NCI-H345 (cell line): ENCODE measurements at places on chromosomes 7 and 10.
A peak's percentile ranks its signal among the peaks of the same experiment; 100 is the strongest.

DNA sequence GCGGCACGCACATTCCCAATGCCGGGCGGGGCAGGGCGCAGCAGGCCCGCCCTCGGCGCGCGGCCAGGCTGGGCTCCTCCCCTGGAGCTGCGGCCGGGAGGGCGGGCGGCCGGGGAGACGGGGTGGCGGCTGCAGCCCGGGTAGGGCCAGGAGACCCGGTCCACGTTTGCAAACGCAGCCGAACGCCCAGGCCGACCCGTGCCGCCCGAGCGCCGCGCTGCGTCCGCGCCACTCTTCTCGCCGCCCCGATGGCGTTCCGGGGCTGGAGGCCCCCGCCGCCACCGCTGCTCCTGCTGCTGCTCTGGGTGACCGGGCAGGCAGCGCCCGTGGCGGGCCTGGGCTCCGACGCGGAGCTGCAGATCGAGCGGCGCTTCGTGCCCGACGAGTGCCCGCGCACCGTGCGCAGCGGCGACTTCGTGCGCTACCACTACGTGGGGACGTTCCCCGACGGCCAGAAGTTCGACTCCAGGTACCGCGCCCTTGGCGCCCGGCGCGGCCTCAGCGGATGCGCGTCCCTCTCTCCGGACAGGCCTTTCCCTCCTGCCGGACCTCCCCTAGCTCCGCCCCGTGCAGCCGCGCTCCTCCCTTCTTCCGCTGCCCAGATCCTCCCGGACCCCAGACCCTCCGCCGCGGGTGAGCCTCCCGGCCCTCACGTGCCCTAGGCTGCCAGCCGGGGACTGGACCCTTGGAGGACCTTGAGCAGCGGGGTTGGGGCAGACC, at the start of gene FKBP9:
TSS of gene FKBP9 (plus strand) at position 115 of the 720 bp plus-strand sequence. CDS start at position 249, 134 bp downstream.
- peak; percentile 80 for DNase-seq

- no peak for DNase-seq
Observed at GRCh38 chr7:46318276-46318675, 397.2 kb upstream of the IGFBP3 start.

DNA sequence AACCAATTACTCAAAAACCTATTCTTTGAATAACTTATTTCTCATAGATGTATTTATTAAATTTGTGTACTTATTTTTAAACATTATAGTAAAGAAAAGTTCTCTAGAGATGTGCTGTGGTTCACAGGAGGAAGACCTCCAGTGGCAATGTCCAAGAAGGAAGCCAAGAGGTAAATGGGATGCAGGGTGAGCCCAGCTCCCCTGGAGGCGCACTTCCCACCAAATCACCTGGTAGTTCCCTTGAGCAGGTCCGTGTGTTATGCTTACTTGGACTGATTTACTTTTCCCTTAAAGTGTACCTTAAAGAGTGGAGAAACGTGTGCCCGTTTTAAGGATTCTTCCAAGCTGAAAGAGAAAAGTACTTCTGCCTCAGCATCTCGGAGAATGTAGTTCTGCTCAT, 55.3 kb downstream of the PAXIP1 start:
- no peak for DNase-seq

DNA sequence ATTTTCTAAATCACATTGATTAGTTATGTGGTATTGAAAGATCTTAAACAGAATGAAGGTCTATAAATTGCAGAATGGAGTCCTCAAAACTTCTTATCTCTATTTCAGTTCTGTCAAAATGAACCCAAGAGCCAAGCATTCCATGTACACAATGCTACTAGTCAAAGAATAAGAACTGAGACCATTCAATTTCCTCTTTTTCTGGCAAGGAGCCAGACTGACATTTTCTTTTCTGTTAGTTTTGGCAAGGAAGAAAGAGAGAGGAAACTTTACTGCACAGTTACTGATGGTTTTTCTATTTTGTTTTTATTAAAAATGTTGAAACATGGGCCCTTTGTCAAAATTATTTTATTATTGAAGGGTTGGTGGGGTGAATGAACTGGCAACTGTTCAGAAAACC, 181.8 kb upstream of the FERD3L start:
- DNase-seq = no peak

- DNase-seq = no peak
Observed at GRCh38 chr7:39750253-39751077, 127.1 kb downstream of the RALA start.

DNA sequence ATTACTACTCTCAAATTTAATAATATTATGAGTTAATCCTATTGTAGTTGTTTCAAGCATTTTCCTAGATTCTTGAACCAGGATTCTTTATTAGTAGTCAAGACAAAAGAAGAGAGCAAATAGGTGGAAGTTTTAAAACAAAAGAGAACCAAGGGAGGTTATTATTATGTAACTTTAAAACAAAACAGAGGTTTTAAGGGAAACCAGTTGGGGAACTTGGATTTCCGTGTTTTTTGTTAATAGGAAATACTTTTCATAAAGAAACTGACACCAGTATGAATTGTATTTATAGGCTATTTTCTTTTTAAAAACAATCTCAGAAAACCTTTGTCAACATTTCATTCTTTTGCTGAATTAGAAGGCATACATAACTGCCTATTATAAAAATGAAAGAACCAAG, 183.9 kb downstream of the WNT2 start:
- DNase-seq = no peak

DNA sequence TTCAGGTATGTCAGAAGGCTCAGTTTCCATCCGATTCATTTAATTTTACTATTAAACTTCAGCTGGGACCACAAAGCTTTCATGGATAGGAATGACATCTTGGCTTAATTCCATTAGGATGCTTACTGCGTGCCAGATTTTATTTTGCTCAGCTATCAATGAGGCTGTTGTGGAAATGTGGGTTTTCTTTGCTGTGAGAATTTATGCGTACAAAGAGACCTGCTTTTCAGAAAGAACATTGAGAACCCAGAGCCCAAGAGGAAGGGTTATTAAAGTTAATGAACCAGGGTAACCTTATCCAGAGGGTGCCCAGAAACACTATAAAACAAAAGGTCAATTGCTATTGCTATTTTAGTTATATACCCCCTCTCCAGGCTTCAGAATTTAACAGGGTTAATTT, 98.3 kb downstream of the MKLN1 start:
- DNase-seq = no peak

DNA sequence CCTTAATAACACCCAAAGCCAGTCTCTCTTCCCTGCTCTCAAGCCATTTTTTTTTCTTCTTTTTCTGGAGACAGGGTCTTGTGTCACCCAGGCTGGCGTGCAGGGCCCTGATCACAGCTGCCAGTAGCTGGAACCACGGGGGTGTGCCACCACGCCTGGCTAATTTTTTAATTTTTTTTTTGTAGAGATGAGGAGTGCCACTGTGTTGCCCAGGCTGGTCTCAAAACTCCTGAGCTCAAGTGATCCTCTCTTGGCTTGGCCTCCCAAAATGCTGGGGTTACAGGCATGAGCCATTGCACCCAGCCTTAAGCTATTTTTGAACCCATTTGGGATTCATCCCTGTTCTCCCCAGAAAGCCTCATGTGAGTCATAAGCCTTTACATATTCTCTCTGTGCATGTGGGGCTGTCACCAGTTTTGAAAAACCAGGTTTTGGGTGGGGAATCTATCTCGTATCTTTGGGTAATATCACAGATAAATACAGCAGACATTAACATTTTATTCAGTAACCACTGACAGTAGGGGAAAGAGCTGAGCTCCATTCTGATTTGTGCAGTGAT, 15.5 kb downstream of the ZNF487 start:
- DNase-seq = no peak

GRCh38 chr10:68135922-68136792, 26.9 kb downstream of the MYPN start:
- DNase-seq = no peak

DNA sequence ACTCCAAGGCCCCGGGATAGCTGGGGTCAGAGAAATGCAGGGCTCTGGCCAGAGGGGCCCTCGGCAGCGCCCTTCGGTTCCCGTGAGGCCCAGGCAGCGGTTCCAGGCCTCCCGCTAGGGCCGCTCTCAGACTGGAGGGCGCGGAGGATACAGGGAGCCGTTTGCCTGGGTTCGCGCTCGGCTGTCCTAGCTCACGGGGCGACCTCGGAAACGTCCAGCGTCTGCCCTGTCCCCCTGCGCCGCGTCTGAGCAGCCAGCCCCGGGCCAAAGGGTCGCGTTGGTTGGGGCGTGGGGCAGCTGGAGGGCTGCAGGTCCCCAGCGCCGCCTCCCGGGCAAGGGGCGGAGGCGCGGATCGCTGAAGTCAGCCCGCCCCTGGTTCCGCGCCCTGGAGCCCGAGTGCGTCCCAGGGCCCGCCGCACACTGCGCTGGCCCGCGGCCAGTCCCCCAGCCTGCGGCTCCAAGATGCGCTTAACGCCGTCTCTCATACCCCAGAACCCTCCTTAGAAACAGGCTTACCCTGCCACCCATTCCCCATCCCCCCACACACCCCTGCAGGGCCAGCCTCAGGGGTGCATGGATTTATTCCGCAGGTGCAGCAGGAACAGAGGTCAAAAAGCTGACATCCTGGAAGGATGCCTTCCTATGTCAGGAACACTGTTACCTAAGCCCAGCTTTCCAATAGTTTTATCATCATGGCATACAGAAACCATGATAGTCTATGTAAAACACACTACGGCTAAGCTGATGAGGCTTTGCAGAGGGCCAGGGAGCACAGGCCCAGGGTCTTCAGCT, 22.1 kb upstream of the OPN4 start:
- DNase-seq = no peak

DNA sequence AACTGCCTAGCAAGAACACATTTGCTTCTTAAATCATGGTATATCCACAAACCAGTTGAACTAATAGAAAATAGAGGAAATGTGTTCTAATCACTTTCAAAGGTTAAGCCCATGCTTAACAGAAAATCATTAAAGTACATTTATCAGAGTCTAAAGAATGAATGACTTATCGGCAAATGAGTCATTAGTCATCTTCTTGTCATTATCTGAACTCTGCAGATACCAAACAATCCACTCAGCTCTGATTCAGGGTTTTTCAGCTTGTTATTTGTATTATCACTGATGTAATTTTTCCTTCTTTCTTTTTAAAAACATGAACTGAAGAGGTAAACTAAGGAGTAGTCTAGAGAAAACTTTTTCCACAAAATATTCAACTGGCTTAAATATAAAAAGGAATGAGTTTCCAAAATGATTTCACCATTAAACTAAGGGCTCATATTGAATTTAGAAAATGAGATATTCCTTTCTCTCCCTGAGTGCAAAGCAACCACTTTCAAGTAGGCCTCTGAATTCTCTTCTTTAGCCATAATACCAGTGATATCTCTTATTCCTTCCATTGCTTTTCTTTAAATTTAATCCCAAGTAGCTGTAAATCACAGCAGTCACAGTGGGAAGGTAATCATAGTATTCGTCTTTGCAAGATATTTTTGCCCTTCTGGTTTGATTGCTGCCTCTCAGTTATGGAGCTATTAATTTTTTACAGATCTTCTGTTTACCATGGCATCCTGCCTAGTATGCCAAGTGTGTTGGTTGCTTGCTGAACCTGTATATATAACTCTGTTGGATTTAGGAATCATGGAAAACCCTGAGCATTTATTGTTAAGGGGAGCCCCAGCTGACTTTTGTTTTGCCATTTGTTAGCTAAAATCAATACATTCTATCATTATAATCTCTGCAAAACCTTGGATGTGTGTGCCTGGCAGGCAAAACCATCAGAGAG, 125.1 kb downstream of the THSD7A start:
- peak; percentile 25 for DNase-seq

DNA sequence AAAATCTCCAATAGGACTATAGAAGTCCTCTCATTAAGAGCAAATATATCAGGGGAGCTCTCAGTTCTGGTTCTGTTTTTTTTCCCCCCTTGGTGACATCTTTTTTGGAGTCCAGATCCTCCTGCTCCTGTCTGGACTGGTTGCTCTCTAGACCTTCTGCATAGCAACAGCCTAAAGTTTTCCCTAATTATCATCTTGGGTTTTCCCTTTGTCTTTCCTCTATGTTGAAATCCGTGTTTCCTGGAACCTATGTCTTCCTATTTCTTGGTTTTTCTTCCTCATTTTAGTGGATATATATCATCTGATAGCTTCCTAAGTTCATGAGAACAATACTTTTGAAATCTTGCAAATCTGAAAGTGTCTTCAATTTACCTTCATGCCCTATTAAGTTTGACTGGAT, 29.7 kb upstream of the MTERF1 start:
- DNase-seq = no peak

DNA sequence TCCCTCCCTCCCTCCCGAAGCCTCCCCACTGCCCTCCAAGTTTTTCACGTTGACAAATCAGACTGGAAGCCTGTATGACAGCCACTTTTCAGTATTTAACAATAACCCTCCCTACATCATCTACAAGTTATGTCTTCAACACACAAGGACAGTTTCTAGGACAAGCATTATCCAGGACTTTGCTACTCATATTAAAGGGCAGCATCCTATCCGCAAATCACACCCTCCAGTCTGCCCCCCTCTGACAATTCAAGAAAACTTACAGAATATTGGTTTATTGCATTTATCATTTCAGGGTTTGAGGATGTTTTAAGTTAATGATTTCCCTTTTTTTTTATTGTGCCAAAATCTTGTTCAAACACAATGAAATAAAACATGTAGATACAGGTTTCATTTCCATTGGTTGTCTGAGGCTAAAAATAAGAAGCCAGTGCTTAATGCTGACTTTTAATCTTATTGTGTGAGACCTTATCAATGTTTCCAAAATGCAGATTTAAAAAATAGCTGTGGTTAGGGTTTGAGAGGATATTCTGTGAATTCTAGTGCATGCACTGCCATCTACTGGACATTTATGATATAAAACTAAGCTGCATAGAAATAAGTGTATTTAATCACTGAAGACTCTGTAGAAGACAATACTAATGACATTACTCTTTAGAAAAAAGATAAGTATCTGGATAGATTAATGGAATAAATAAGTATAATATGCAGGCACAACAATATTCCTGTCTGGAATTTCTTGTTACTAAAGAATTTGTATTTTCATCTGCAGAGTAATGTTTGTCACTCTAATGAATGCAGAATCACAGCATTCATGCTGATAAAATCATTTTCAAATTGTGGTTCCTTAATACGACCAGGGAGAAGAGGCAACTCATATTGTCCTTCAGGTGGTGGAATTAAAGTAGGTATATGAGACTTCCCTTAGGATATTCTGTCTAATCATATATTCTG, 64.1 kb downstream of the CAV1 start:
- peak; percentile 65 for DNase-seq
